ENCODE measurements at places on chromosomes 16 and 17.

DNA sequence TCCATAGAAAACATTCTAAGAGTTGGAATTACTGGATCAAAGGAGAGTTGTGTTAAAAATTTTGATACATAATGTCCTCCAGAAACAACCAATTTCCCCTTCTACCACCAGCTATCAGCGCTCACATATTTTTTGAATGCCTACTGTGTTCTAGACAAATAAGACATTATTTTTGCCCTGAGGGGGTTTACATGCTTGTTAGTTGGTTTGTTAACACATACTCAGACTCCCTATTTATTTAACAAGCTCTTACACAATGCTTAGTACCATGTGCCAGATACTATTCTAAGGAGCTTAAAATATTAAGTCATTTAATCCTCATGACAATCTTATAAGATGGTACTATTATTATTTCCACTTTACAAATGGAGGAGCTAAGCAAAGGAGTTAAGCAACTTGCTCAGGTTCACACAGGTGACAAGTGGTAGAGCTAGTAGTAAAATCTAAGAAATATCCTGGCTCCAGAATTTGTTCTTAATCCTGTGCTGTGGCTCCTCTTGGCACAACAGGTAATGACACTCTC is 194.2 kb downstream of the UTP18 start:
- DNase-seq = no peak

- no peak for DNase-seq
Measured at GRCh38 chr17:61343576-61343975, 56.1 kb upstream of the TBX2 start.

DNA sequence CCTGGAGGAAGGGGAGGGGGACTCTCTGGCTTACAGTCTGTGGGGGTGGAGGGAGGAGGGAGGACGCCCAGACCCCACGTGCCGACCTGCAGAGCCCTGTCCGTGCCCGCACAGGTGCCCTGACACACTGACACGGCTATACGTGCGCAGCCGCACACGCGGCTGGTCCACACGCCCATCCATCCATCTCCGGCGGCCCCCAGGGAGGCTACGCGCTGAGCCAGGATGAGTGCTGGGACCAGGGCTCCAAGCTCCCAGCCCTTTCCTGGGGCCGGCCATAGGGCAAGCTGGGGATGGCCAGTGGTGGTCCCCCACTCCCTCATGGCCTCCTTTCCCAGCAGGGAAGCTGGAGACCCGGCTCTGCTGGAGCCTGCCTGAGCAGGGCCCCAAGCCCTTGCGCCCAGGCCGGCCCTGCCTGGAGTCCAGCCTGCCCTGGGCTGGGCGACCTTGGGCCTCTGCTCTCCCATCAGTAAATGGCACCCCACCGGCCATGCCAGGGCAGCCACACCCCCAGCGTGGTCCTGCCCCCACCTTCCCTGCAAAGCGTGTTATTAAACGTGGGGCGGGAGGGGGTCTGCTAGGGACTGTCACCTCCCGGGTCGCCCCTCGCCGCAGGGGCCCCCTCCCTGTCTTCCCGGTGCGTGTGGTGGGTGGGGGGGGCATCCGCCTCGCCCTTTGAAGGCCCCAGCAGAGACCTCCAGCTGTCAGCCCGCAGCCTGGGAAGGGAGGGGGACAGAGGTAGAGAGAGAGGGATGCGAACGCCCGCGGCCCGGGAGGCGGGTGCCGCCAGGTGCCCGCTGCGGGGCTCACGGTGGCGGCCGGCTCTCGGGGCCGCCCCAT is 863 bp downstream of the CASKIN1 start:
- DNase-seq = no peak

DNA sequence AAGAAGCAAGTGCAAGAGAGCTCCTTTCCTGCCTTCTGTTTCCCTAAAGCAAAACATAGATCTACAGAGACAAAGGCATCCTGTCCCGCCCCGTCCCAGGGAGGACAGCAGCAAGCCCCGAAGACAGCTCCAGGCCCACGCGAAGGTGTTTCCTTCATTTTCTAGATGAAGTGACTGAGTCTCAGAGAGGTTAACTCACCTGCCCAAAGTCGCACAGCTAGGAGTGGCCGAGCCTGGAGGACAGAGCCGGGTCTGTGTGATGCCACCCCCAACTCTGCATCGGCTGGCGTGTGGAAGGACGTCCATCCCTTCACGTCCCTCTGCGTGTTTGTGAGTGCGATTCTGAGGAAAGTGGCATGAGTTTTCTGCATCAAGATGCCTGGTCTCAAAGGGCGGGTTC is 187.2 kb upstream of the CHMP6 start:
- no peak for DNase-seq

- no peak for DNase-seq
Measured at GRCh38 chr17:63629627-63630026, 7.4 kb downstream of the MAP3K3 start.

- DNase-seq = peak; percentile 47
Measured at GRCh38 chr17:35900708-35901480, 20.7 kb upstream of the CCL5 start.

DNA sequence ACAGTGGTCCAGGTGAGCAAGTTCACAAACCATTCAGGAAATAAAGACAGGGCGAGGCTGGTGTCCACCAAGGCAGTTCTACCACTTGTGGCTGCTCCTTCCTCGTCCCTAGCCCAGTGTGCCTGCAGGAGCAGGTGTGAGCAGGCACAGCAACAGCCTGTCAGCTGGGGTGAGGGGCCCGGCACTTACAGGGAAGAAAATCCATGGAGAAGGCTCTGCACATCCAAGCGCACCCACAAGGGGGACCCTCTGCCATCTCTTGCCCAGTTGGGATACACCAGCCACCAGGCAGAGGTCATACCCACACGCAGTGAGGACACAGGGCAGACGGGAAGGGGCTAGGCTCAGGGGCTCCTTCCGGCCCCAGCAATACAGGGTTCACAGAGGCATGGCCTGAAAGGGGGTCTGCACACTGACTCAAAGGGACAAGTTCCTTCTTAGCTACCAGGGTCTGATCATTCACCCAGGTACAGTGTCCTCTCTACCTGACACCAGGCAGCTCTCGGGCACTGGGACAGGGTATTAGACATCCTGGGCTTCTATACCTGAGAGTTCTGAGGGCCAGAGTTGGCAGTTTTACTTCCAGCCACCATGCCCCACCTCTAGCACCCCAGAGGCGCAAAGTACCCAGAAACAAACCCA is 27.0 kb downstream of the CDIP1 start:
- peak; percentile 57 for DNase-seq

- no peak for DNase-seq
Measured at GRCh38 chr17:77679589-77679988, 278.9 kb upstream of the TNRC6C start.

DNA sequence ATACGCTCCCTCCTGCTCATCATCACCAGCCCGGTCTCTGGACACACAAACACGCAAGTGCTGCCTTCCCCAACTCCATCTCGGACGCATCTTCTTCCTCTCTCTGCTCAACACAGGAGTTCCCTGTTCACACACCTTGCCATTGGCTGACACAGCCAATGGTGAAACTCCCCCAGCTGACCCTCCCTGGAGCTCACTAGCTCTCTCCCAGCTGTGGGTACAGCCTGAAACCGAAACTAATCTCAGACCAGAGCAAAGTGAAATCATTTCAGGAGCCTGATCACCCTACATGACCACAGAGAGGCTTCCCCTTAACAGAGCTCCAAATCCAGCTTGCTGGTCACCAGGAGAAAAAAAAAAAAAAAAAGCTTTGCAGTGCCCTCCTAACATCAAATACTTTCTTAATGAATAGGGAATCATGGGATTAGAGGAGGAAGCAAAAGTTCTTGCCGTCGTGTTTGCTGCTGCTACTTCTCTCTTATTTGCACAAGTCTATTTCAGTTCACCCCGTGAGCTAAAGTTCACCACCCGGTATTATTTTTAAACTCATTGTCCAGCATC is 8.3 kb downstream of the CUEDC1 start:
- DNase-seq = peak; percentile 69

Measured in HT1080 (cell line).